Stimulated activated CD4-positive, alpha-beta T cell treated with anti-CD3 and anti-CD28 coated beads, Interleukin-12 subunit alpha, Interleukin-12 subunit beta, amount 100 ng/mL, for 24 hours (primary cell): ENCODE measurements at places on chromosomes 4 and X.

- no peak for DNase-seq
These were observed 108.0 kb upstream of the PDE5A start for GRCh38 chr4:119736559-119736958.

DNA sequence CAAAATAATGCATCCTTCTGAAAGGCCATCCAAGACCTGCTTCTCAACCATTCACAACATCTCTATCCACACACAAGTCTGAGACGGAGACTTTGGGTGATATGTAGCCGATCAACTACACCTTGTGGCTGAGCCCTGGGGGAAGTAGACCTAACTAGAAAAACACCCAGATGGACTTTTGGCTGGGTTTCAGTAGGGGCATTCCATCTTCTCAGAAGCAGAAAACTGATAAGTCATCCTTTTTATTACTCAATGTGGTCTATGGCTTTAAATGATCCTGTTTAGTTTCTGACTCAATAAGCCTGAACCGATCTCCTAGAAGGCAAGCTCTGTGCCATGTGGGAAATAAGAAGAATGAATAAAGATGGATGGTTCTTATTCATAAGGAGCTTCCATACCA lies 82.5 kb upstream of the AFF2 start:
- no peak for DNase-seq

DNA sequence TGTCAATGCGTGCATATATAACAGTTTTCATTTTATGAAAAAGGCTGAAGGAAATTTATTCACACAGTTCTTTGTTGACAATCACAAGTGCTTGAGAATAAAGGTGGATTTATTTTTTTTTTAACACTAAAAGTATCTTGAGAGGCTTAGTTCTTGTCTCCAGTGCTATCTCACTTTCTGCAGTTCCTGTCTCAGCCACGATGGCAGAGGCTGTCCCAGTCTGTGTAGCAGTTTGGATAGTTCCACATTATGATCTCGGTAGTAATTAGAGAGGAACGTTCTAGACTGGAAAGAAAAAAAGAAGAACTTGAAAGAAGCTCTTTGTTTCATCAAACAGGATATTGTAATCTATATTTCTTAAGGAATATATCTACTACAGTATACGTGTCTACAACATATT lies 229.0 kb downstream of the UGT8 start:
- no peak for DNase-seq

- DNase-seq = no peak
These were observed 118.9 kb downstream of the SLC10A6 start for GRCh38 chr4:86730310-86730709.

- no peak for DNase-seq
These were observed 75.7 kb upstream of the WDR1 start for GRCh38 chr4:10192331-10192730.

- no peak for DNase-seq
These were observed 62.2 kb downstream of the ANXA3 start for GRCh38 chr4:78613522-78614321.

DNA sequence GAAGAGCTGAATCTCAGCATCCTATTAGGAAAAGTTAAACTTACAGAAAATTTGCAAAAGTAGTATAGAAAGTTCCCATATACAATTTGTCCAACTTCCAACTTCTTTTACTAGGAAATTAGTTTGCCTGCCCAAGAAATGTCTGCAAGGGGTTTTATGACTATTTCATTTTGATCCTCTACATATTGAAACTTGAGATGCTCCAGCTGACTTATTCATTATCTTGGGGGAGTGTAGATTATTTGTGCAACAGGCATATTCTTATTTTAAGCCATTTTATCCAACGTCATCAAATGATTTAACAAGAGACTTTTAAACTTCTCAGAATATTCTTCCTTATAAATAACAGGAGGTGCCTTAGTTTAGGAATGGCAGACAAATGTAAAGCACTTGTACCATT lies 317.1 kb upstream of the FTHL17 start:
- no peak for DNase-seq

DNA sequence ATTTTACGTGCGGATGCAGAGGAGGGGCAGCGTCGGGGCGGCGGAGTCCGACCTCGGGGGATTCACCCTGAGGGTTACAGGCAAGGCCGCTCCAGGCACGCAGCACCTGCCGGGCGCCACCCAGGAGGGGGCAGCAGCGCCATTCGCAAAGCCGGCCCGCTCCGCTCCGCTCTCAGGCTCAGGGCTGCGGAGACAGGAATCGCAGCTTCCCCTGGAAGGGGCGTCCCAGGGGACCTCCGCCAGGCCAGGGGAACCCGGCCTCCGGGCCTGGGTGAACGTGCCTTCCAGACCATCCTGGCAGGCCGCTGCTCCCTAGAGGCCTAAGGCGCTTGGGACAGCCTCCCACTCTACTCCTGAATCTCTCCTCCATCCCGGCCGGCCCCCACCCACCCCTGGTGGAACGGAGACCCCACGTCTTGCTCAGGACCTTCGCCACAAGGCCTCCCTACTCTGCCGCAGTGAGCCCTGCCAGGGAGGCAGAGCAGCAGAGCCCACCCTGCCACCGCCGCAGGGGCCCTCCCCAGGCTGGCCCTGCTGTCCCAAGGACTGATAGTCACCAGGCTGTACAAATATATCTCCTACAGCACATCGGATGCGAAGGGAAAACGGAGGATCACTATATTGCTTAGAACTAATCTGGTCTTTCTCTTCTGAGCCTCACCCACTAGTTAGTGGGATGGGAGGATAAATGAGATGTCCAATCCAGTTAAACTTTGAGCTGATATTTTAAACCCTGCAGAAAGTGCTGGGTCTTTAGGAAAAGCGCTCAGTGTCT lies 115.0 kb downstream of the SMIM20 start:
- DNase-seq = peak; percentile 63

GRCh38 chr4:96736352-96736889 lies 896.5 kb downstream of the PDHA2 start:
- no peak for DNase-seq

DNA sequence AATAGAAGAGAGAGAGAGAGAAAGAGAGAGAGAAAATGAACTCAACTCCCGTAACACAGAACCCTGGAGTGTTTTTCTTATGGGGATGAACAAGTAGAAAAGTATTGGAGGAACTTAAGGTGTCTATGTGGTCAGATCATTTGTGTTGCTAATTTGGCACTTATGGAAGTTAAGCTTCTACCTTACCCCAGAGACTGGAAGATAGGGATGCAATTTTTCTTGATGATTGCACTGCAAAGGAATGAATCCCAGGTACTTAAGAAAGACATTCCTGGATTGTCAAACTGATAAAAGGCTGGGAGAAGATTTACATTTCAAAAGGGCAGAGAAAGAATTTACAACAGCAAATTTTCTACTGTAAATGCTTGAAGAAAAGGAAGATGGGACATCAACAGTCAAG lies 57.2 kb downstream of the MAP9 start:
- no peak for DNase-seq

GRCh38 chr4:94588896-94589693 lies 137.4 kb downstream of the PDLIM5 start:
- no peak for DNase-seq

GRCh38 chrX:69073241-69073640 lies 92.0 kb downstream of the PJA1 start:
- DNase-seq = no peak

DNA sequence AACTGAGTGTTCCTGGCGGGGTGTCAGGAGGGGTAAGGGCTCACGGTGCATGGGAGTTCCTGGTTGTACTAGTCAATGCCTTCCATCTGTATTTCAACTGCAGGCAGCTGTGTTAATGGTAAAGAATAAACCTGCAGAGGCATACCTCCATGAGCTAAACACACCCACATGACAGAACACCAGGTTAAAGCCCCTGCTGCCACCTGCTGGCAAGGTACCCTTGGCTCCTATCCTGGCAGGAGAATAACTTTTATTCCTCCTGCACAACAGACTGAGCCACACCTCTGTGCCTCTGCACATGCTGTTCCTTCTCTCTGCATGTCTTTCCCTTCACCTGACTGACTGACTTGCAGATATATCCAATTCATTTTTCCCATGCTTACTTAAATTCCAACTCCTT lies 11.1 kb downstream of the ITIH6 start:
- no peak for DNase-seq

GRCh38 chrX:9221781-9222180 lies 187.9 kb upstream of the FAM9B start:
- DNase-seq = no peak

GRCh38 chrX:21374994-21375707 lies 933 bp downstream of the CNKSR2 start:
- DNase-seq = no peak
